ENCODE measurements at places on chromosomes 4 and X.

DNA sequence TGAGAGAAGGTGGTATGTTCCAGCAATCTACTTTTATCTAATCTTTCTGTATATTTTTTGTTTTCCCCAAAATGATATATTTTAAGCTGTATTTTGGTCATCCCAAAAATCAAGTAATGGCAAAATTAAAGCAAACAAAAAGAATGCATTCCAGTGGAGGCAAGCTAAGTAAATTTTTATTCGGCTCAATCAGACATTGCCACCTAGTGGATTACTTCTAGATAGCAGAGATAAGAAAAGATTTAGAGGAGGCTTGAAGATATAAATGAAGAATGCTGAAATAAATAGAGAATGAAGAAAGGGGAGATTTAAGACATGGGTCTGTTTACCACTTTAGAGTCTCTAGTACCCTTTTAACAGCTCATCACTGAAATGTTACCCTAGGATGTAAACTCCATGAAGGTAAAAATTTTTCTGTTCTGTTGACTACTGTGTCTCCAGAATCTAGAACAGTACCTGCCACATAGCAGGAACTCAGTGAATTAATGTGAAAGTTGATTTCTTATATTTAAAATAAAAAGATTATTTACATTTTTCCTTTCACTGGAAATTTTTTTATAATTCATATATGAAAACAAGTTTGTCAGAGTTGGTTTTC, 110.9 kb upstream of the ANK2 start:
- no peak for DNase-seq

- no peak for DNase-seq
Observed at GRCh38 chr4:139007640-139008039, 7.9 kb upstream of the NOCT start.

GRCh38 chrX:129701624-129702069, 37.1 kb upstream of the XPNPEP2 start:
- no peak for DNase-seq

GRCh38 chr4:21885770-21886169, 62.8 kb downstream of the KCNIP4 start:
- DNase-seq: no peak

DNA sequence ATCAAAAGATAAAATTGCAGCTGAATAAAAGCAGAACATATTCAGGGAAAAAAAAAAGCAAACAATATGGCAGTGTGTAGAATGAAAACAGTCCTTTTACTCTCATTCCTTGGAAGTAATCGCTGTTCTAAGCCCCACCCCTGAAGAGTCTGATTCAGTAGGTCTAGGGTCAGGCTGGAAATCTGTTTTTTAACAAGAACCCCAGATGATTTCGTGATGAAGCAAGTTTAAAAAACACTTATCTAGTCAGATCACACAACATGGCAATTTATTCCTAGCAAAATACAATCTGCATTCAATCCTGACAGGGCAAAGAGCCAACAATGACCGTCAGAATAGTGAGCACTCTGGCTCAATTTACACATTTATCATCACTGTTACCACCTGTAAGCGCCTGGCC, 16.1 kb downstream of the FAM120C start:
- DNase-seq: no peak

DNA sequence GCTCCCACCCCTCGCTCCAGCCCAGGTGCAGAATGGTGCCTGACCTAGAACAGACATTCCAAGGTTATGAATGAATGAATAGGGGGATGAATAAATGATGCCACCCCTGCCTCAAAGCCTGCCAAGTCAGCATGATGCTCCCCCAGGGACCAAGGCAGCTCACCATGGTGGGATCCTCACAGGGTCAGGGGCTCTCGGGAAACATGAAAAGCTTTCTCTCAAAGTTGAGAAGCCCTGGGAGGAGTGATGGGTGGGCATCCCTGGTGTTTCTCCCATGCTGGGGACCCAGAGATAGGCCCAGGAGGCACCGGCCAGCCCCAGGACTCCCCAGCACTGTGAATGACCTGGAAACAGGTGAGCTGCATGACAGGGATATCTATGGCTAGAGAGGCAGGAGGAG, 58.9 kb downstream of the HTRA3 start:
- DNase-seq: no peak

DNA sequence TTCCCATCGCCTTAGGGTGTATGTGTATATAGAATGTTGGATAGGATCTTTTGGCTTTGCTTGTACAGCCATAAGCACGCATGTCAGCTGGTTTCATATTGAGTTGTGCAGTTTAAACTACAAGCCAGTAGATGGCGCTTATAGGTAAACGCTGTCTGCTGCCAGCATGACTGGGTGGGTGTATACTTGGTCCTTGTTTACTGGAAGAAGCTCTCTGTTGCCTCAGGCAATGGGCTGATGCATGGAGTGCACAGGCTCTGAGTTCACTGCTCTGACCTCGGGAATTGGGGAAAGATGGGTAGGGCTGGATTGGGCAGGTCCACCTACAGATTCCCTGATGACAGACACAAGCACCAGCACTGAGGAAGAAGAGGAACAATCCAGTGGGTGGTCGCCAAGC, 831.5 kb downstream of the STIM2 start:
- no peak for DNase-seq

GRCh38 chr4:83316459-83317165, 18.0 kb downstream of the HPSE start:
- DNase-seq: no peak

DNA sequence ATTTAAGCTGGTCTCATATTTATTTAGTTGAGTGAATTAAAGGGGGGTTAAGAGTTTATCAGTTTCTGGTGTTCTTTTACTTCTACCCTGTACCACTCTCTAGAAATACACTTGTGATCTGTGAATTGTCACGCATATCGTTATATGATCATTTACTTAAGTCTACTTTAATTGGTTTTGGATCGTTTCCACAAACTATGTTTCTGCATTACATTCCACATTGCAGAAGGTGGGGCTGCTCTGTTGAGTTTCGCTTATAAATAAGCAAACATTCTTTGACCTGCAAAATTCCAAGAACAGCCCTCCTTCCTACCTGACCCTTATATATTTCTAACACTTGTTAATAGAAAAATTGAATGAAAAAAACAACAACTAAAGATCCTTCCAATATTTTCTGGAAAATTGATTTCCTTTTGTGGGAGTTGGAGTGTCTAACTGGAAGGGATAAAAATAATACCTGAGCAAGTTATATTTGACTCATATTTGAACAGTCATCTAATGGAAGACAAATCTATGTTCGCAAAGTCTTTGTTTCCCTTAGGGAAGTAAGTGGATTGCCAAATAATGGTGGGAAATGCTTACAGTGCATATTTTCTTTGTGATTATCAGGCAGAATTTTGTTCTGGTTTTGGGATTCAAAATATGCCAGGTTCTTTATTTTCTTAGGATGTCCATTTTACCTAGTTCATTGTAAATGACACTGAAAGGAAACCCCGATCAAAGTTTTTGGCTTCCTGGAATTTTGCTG, 152.7 kb downstream of the RELL1 start:
- DNase-seq: no peak

GRCh38 chr4:118124997-118125396, 90.7 kb downstream of the NDST3 start:
- no peak for DNase-seq

GRCh38 chr4:184994010-184994622, 24.2 kb upstream of the HELT start:
- no peak for DNase-seq

DNA sequence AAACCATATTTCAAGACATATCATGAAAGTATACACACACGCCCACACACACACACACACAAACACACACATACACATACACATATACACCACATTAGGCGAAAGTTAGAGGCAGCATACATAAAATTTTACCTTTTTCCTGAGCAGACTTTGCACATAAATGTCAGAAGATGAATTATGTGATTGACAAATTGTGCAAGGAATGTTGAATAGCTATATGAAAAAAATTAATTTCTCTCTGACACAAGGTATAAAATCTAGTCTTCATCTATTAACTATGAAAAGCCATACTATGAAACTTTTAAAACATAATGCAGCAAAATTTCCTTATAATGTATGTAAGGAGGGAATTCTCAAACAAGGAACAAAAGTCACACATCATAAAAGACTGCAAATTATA, 24.4 kb downstream of the FSTL5 start:
- no peak for DNase-seq

DNA sequence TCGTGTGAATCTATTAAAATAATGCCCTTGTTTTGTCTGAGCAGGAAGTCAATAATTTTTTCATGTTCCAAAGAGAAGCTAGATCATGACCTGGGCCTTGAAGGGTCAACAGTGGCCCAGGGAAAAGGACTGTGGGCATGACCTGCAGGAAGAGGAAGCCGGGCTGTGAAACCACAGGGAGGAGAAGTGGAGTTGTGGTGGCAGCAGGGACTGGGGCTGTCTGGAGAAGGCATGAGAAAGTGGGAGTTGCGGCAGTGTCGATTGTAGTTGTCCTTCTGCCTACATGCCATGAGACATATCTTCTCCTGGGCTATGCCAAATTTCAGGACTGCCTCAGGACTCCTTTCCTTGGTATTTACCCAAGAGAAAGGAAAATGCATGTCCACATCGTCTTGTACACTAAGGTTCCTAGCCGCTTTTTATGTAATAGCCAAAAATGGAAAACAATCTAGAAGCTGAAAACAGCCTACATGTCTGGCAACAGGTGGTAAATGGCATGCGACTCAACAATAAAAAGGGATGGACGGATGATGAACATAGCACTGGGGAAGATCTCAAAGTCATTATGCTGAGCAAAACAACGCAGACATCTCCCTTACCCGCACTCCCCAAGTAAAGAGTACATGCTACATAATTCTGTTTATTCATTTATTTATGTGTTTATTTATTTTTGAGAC, 13.6 kb upstream of the PTTG2 start:
- DNase-seq: no peak

- no peak for DNase-seq
Observed at GRCh38 chrX:136697156-136697555, 49.2 kb downstream of the CD40LG start.

GRCh38 chr4:165203541-165204461, 3.6 kb upstream of the KLHL2 start:
- DNase-seq: no peak

- DNase-seq: no peak
Observed at GRCh38 chrX:148146121-148146520, 165.0 kb downstream of the FMR1NB start.

DNA sequence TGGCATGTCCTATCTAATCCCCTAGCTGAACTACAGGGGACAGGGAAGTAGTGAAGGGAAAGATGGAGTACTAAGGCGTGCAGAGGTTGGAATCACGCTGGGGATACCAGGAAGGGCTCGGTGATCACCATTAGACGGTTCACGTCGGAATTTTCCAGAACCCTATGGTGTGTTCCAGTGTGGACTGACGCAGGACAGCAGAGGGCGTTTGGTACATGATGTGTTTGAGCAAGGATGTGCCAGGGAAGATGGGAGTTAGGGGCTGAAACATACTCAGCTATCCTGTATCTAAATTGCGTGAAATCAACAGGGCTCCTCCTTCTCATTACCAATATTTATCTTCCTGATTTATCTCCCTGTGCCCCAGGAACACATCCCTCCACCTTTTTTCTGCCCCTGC, 33.7 kb downstream of the PRPS2 start:
- no peak for DNase-seq

DNA sequence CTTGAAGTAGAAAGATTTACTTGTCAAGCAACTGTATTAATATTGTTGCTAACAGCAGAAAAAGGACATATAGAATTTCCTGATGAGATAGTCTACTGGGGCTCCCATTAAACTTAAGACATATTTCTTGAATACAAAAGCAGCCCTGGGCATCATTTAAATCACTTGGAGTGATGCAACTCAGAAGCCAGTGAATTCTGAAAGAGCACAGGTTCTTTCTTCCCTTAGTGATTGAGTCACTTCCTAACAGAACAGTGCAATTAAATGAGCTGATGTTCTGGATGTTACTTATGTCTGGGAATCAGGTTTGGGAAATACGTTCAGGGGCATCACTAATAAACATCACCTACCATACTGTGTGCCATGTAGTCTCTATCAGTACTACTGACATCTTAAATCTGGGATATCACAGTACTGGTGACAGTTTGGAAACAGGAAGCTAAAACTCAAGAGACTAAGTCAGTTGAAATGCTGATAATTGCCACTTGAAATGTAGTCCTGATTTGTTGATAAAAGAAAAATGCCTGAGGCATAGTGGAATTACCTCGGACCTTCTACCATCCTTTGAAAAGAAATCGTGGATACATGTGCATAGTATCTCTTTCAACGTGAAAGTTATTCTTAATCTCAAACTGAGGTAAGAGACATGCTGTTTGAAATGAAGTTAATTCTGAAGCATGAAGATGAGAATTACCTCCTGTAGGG, 249.2 kb upstream of the GPRIN3 start:
- DNase-seq: no peak

DNA sequence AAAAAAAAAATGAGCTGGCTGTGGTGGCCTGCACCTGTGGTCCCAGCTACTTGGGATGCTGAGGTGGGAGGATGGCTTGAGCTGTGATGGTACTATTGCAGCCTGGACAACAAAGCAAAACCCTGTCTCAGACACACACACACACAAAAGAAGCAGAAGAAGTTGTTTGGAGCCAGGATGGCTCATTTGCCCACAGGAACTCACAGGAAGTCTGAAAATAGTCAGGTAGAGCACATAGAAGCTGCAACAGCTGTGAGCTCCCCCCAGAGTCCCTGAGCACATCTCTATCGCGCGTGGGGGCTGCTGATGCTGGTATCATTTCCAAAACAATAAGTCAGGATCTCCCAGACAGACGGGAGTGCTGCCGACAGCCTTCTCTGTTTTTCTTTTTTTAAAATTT, 13.4 kb upstream of the DHRSX start:
- DNase-seq: no peak

GRCh38 chr4:31081366-31081765, 361.2 kb downstream of the PCDH7 start:
- no peak for DNase-seq

DNA sequence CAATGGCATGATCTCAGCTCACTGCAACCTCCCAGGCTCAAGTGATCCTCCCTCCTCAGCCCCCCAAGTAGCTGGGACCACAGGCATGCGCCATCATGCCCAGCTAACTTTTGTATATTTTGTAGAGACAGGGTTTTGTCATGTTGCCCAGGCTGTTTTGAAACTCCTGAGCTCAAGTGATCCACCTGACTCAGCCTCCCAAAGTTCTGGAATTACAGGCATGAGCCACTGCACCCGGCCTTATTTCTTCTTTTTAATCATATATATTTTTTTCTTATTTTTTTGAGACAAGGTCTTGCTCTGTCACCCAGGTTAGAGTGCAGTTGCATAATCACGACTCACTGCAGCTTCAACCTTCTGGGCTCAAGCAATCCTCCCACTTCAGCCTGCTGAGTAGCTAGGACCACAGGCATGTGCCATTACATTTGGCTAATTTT, 184.0 kb downstream of the TSPAN5 start:
- no peak for DNase-seq

All from NCI-H1436 treated with DMSO at 0.1 percent for 48 hours (cell line).